Activated CD4-positive, CD25-positive, alpha-beta regulatory T cell (primary cell): ENCODE measurements at places on chromosomes 11 and 22.

- no peak for DNase-seq
These were observed 8.1 kb downstream of the NPAS4 start for GRCh38 chr11:66428933-66429332.

DNA sequence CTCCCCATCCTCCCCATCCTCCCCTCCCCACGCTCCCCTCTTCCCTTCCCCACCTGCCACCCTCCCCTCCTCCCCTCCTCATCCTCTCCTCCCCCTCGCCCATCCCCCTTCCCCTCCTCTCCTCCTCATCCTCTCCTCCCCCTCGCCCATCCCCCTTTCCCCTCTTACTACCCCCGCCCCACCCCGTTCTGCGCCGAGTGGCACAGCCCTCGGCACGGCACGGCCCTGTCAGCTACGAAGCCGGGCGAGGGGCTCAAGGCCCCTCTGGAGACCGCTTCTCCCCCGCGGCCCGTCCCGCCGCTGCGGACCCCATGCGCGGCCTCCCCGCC is 449.9 kb downstream of the OPCML start:
- no peak for DNase-seq

DNA sequence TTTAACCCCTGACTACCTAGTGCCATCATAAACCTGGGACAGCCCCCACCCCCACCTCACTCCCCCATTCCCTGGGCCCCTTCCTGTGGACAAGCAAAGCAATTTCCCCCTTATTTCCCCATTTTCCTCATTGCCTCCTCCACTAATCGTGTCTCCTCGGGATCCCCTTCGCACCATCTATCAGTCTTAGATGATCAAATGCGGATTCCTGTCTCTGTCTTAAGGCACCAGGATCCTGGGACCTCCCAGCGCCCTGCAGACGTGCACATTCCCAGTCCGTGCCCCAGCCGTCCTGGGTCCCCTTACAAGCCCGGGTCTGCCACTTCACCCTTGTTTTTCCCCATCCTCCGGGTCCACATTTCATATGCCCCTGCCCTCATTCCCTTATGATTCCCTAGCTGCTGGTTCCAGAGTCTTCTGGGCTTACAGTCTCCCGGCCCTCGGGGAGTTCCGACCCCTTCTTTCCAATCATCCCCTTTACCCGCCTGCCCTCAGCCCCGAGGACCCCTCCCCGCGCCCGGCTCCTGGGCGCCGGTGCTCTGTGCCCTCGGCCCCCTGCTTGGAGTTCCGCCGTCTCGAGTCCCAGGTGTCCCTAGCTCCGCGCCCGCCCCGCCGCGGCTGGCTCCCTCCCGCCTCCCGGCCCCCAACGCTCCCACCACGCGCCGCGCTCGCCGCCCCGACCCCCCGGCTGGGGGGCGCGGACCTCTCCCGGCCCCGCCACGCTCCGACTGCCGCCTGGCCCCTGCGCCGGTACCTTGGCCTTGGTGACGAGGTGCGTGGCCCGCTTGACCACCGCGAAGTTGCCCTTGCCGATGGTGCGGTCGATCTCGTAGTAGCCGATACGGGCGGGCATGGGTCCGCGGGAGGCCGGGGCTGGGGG is 599 bp downstream of the SIK3 start:
- DNase-seq: peak; percentile 33

- no peak for DNase-seq
These were observed 115.5 kb downstream of the TEAD1 start for GRCh38 chr11:12789596-12790215.

DNA sequence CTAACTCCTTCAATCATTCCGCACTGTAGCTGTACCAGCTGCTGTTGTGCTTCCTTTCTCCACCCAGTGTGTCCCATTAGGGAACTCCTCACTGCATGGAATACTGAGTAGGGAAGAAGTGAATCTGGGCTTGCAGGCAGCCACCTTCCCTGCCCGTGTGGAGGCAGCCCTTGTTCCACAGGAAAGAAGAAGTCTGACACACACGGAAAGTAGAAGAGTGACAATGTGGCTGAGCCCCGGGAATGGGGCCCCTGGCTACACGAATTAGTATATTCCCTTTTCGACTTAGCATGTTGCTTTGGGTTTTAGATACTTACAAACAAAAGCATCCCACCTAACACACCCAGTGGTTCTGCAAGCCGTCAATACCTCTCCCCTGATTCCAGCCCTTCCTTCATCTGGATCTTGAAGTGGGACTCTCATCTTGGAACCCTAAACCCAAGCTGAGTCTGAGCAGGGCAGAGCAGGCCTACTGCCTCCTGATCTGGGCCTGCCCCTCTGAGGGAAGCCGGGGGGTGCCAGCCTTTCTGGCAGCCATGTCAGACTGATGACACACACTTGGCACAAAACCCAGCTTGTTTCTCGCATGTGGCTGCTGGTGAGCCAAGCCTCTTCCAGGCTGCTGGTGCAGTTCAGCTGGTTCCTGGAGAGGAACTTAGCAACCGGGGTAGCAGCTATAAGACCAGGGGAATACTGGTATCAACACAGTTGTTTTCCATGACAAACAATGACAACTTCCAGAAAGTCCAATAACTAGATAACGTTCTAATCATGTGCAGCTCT is 71.6 kb downstream of the C11orf58 start:
- no peak for DNase-seq

DNA sequence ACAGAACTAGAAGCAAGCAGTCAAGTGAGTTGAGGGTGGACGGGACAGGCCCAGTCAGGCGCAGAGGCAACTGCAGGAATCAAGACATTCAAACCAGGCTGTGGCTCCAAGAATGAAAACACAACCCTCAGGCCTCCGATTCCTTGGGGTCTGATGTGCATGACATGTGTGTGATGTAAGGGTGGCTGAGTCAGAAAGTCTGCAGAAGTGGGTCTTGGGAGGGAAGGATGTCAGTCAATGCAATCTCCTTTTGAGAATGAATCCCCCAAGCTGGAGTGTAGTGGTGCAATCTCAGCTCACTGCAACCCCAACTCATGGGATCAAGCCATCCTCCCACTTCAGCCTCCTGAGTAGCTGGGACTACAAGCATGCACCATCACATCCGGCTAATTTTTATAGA is 15.9 kb upstream of the PDE2A start:
- DNase-seq: no peak

DNA sequence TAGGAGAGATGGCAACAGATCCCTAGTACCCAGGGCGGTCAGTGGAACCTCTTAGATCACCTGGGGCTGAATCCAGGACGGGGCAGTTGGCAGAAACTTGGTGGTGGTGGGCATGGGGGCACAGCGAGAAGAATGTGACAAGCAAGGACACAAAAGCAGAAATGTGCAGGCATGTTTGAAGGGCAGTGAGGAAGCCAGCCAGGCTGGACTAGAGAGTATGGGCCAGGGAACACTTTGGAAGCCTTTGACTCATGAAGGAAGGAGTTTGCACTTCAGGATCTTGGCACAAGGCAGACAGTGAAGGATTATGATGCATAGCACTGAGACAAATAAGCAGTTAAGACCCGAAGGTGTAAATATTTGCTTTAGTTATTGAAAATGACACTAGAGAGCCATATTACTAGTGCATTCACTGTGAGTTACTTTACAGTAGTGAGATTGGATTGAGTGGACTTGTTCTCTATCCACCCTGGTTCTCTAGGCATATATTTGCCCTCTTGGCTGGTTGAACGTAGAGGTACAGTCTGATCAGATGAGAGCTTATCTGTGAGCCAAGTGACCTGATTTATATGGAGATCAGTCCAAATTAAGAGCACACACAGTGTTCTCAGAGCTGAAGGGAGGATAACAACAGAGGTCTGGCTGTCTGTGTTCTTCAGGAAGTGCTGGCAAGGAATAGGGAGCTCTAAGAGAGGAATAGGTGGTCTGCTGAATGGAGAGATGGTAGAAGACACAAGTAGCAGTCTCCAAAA is 210.4 kb downstream of the SNX19 start:
- DNase-seq: no peak

- no peak for DNase-seq
These were observed 532.9 kb downstream of the TBC1D22A start for GRCh38 chr22:47295226-47295901.

- no peak for DNase-seq
These were observed 40.9 kb upstream of the AMPD3 start for GRCh38 chr11:10414181-10414580.

GRCh38 chr11:117519170-117519569 is 191.5 kb downstream of the CEP164 start:
- DNase-seq: no peak

- DNase-seq: no peak
These were observed 10.7 kb downstream of the SDF2L1 start for GRCh38 chr22:21652547-21653545.

DNA sequence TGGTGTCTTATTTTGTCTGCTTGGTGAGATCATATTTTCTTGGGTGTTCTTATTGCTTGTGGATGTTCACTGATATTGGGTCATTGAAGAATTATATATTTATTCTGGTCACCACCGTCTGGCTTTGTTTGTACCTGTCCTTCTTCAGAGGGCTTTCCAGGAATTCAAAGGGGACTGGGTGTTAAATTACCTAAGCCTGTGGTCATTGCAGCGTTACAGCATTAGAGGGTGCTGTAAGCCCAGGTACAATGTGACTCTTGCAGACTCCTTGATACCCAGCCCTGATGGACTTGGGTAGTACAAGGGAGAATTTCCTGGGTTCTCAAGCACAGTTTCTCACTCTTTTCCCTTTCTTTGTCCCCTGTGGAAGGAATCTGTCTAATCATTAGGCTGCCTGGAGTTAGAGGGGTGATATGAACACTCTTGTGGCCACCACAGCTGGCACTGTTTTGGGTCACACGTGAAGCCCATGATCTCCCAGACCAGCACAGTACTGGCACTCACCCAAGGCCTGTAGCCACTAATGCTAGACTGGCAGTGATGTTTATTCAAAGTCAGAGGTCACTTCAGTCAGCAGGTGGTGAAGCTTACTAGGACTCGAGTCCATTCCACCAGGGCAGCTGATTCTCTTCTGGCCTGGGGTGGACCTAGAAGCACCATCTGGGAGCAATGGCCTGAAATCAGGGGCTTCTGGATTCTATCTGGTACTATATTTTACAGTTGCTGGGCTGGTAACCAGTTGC is 56.1 kb upstream of the NARS2 start:
- DNase-seq: no peak

- no peak for DNase-seq
These were observed 90.8 kb downstream of the TECTA start for GRCh38 chr11:121191818-121192217.

DNA sequence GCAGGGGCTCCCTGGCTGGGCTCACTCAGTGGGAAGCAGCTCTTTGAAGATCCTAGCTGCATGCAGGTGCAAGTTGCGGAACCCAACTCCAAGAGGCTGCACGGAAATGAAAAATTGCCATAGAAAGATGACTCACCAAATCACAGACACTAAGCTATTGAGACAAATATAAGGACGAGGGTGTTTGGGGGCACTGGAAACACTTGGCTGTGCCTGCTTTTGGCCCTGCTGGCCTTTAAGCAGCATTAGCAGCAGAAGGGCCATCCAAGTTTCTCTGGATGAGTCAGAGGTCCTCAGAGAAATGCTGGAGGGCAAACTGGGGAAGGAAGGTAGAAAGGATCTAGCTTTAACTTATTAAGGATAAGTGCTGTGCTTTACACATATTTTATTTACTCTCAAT is 282.3 kb downstream of the KIRREL3 start:
- DNase-seq: no peak

- no peak for DNase-seq
These were observed 15.3 kb upstream of the ZC3H12C start for GRCh38 chr11:110077831-110078325.

DNA sequence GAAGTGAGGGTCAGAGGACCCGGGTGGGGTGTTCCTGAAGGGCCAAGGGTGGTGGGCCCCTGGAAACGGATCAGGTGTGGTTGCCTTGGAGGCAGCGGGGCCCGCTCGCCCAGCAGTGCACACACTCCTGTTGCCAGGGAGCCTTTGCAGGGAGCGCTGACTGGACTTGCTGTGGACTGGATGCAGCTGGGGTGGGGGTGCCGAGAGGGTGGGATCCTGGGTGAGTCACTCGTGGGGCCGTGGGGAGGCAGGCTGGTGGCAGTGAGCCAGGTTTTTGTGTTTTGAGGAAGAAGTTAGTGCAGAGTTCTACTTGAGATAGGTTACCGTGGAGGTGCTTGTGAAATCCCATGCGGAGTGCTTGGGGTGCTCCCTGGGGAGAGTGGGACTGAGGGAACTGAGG is 1.3 kb downstream of the MRPL23 start:
- DNase-seq: no peak
